ENCODE measurements at places on chromosomes 2 and 18.

- DNase-seq, result peak; percentile 34
Measured at GRCh38 chr18:56067969-56068671, 480.1 kb upstream of the TCF4 start.

DNA sequence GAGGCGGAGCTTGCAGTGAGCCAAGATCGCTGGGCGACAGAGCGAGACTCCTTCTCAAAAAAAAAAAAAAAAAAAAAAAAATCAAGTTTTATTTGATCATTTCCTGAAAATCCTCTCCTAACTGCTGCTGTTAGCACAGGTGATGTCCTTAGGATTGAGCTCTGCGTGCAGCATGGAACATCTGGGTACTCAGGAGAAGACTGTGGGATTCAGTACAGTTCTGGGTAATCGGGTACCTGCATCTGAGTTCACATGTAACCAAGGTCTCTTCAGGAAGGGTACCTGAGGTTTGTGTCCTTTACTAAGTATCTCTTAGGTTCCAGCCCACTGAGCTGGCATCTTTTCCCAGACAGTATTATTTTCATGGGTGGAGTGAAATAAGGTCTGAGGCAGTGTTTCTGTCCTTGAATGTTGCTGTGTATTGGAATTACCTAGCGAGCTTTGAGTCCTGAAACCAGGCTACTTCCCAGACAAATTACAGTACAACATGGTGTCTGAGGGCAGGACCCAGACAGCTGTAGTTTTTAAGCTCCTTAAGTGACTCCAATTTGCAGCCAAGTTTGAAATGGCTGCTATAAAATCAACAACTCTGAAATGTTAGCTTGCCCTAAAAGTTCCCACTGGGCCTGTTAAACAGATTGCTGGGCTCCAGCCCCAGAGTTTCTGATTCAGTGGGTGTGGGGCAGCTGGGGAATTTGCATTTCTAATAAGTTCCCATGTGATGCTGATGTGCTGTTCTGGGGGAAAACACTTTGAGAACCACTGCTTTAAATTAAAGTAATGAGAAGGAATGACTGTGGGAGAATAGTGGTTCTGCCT lies 120.5 kb downstream of the PMAIP1 start:
- DNase-seq, result no peak

DNA sequence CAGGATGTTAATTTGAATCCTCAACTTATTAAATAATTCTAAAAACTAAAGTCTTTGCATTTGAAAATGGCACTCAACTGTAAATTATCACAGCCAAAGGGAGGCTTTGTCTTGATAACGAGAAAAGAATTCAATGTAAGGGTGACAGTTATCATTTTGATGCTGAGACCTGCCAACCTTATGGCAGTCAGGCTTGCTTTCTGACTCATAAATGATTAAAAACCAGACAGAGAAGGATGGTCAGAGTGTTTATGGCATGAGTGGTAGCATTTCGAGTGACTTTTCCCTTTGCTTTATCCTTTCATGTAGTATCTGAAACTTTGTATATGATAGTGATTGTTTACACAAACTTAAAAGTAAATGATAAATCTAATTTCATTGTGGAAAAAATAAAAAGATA lies 53.9 kb upstream of the EPC2 start:
- no peak for DNase-seq

GRCh38 chr2:136363900-136364299 lies 246.0 kb upstream of the CXCR4 start:
- DNase-seq, result peak; percentile 18

GRCh38 chr2:44230378-44230777 lies 44.9 kb upstream of the SLC3A1 start:
- no peak for DNase-seq

- DNase-seq, result no peak
Measured at GRCh38 chr2:190841707-190842505, 38.7 kb upstream of the GLS start.

DNA sequence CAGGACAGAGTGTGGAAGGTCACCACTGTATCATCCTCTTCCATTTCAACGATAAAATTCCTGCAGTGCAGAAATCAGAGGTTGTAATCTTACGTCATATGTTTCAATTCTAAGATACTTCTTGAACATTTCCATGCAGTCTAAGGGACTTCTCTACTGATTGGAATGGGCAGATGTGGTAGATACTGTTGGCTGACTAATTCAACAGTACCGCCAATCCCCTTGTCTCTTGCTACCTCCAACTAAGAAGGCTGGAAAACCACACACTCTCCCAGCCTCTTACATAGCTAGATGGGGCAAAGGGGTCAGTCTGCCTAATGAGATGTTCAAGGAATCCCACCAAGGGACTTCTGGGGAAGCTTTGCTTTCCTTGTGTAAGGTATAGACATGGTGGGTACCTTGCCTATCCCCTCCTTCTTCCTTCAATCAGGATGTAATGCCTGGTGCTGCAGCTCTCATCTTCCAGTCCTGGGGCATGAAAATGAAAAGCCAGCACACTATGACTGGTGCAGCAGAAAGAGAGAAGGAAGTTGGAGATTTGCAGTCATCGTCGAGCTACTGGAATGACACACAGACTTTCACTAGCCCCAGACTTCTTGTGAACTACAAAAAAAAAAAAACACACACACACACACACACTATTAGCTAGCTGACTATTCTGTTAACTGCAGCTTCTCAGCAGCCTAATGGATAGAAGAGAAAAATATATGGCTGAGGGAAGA lies 84.1 kb downstream of the ALPK2 start:
- no peak for DNase-seq

- peak; percentile 20 for DNase-seq
Measured at GRCh38 chr2:211132046-211132445, 575.6 kb downstream of the CPS1 start.

DNA sequence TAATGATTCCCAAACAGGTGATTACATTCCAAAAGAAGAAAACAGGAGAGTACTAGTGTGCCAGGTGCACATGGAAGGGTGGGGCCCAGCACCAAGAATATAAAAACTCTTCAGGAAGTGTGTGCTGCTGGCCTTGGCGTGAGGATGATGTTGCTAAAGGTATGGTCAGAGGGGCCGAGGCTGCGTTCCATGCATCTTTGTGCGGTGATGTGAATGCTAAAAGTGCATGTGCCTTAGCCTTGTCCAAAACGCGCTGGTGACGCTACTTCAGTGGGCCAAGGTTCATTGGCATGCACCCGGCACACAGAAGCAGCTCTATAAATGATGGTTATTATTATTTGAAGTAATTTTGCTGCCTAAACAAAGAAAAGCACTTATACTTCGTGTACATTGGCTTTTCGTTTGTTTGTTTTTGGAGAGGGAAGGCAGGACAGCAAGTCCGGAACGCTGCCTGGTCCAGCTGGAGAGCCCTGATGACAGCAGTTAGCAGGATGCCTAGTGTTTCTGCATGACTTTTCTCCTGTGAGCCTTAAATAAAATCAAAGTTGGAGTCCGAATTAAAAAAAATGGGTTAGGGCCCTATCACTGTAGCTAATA lies 2.9 kb downstream of the ALKAL2 start:
- DNase-seq, result no peak

DNA sequence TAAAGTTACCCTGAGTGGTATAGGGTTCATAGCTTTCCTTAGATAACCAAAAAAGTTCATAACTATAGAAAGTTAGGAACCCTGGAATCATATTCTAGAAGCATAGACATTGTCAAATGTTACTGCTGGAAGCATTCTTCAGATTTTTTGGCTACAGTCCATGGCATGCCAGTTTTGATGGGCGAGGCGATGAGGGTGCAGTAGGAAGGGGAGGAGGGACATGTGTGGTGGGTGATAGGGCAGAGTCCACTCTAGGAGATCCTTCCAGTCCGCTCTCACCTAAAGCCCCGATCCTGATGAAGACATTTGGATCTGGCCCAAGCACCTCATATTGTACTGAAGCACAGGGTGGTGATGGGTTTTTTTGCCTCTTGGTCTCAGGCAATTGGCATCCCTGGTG lies 91.8 kb downstream of the HRH4 start:
- no peak for DNase-seq

DNA sequence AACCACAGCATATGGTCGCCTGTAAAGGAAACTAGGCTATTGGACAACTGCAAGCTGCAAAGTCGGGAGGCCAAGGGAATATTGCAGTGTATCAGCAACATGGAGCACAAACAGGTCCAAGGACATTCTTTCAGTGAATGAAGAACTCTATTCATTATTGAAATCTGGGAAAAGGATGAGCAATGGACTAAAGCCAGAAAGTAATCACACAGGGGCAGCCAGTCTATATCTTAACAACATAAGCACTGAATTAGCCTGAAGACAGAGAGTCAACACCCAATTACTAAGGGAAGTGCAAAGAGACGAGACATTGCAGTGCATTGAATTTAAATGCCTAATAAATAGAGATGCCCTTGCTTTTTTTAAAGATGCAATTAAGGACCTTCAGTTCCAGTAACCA lies 615.5 kb upstream of the SETBP1 start:
- no peak for DNase-seq

DNA sequence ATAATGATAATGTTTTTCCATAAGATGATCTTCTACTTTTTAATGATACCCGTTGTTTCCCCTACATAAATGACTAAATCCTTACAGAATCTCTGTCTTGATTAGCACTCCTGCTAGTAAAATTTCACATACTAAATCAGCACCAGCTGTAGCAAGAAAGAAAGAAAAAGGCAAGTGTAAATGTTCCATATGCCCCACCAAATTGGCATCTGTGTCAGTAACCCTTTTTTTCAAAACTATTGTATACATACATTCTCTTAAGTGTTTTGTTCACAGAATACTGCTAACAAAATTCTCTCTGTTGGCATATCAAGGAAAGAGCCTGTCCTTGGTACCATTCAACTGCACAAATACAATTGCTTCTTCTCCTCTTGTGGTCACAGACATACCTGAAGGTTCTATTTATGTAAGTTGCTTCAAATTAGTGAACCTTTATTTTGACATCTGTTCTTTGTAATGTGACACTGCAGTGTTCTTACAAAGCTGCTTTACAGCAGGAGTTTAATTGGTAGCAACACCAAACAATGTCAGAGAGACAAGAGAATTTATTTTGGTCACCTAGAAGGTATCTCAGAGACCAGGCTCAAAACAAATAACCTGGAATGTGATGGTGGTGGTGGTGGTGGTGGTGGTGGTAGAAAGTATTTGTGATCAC lies 641.9 kb downstream of the ZEB2 start:
- DNase-seq, result no peak

GRCh38 chr2:101255501-101255900 lies 2.8 kb downstream of the CNOT11 start:
- DNase-seq, result peak; percentile 32

GRCh38 chr2:36459725-36460137 lies 104.2 kb downstream of the CRIM1 start:
- no peak for DNase-seq

DNA sequence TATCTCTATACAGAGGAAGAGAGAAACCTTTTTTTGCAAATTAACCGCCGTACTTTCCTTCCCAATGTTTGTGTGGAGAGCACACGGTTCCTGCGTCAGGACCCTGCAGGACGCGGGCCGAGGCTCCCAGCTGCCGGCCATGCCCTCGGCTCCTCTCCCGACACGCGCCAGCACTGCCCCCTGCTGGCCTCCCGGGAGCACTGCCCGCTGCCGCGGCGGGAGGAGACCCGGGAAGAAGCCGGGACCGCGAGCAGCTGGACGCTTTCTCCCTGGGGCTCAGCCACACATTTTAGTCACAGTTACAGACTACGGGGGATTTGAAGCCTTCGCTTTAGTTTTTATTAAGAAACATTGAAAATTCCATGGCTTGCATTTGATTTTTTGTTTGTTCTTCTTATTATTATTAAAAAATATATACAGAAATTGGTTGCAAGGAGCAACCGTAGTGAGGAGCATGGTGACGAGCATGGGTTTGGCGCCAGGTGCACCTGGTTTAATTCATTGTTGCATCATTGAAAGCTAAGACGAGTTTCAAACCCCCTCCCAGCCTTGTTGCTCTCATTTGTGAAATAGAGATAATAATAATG lies 401.2 kb downstream of the GALR1 start:
- no peak for DNase-seq

- DNase-seq, result no peak
Measured at GRCh38 chr2:62016957-62017356, 111.5 kb downstream of the COMMD1 start.

GRCh38 chr2:11072550-11072949 lies 82.7 kb upstream of the SLC66A3 start:
- DNase-seq, result no peak

All from astrocyte of the cerebellum (primary cell).